Right atrium auricular region (tissue), 2 donors: ENCODE measurements at places on chromosomes 6 and 20. TPM values are rescaled to one million over a fixed set of nuclear protein-coding genes. Genes with fewer than 3 reads are reported as not detected.

The CEP85L gene
- 6.8 TPM for total RNA-seq

The OOEP gene
- total RNA-seq, result not detected

The DAAM2 gene
- total RNA-seq, result 8.3 TPM

DNA sequence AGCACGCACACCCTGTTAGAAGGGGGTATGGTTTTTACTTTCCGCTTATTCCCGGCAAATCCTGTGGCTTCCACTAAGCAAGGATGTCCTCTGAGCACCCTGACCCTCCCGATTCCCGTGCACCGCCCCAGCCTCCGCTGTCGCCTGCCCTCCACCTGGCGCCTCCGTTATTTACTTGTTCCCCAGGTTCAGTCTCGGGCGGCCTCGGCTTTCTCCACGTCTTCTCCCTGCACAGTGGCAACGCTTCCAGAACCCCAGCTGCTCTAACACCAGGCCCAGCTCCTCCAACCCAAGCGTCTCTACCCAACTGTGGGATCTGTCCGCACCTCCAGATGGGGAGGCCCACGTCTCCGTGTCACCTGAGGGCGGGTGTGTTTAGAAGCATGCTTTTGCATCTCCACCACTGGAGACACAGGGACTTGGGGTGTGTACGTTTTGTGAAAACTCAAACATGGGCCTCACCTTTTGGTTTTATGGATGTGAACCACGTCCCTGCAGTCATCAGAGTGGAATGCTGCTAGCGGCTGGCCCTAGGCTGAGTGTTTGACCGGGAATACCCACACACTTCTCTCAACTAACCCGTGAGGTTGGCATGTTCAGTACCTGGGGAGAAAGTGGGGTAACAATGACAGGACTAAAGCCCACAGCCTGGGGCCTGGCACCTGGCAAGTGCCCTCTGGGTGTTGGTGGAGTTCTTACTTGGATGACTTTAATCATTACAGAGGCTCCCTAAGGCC lies 79.9 kb downstream of the THBS2 start:
- DNase-seq, result no peak
- H3K4me3 ChIP-seq, result no peak overlapping the region
- peaks cover 6% of the 10 kb centered on the region for H3K4me1 ChIP-seq
- no peaks in the 10 kb centered on the region for H3K36me3 ChIP-seq

The EEF1A2 gene
- 797 TPM for total RNA-seq

The RSPO3 gene
- total RNA-seq, result 0.75 TPM
